NCI-H510A treated with DMSO at 0.1 percent for 48 hours (cell line): ENCODE measurements at places on chromosomes 1 and 21.

GRCh38 chr1:150551051-150551783, 2.0 kb downstream of the ADAMTSL4 start:
- no peak for DNase-seq

- no peak for DNase-seq
These were observed 98.7 kb upstream of the C8B start for GRCh38 chr1:57064379-57065140.

DNA sequence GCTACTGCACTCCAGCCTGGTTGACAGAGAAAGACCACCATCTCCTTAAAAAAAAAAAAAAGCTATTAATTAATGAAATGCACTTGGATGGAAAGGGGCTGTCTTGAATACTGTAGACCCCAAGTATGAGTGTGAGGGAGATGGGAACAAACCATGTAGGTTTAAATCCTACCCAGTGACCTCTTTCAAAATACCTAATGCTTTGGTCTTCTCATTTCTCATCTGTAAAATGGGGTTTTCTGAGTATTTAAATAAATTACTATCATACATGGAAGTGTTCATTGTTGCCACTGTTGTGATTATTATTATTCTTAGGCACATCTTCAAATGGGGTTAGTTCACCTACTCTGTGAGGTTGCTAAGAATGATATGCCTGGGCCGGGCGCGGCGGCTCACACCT, 17.1 kb upstream of the FUCA1 start:
- DNase-seq = no peak

- DNase-seq = no peak
These were observed 2.8 kb upstream of the FAM131C start for GRCh38 chr1:16076031-16076864.

- DNase-seq = no peak
These were observed 37.6 kb downstream of the PUM1 start for GRCh38 chr1:31027693-31028526.

GRCh38 chr1:27544834-27545233, 54.9 kb upstream of the WASF2 start:
- no peak for DNase-seq

- no peak for DNase-seq
These were observed 7.6 kb downstream of the PERM1 start for GRCh38 chr1:974293-974640.

DNA sequence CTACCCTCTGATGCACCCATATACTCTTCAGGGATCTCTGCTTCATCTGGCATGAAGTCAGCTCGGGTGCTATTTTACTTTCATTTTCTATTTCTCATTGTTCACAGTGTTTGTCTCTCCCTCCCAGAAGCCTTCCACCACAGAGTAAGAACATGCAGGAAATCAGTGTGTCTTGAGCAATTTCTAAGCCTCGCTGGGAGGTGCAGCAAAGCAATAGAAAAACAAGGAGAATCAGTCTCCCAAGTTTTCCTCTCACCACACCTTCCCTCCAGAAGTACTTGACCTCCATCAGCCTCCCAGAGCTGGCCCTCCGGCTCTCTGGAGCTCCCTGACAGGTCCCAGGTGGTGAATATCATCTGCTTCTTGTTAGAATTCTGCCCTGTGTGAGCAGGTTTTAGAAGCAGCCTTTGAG, 594.7 kb upstream of the CAMK1G start:
- peak; percentile 54 for DNase-seq

GRCh38 chr1:153192697-153193096, 10.5 kb upstream of the LELP1 start:
- no peak for DNase-seq
